ENCODE measurements at places on chromosomes 1 and 21.

GRCh38 chr1:7510389-7510931 lies 260.6 kb upstream of the VAMP3 start:
- DNase-seq: no peak

GRCh38 chr1:166140251-166140650 lies 26.6 kb downstream of the FAM78B start:
- no peak for DNase-seq

DNA sequence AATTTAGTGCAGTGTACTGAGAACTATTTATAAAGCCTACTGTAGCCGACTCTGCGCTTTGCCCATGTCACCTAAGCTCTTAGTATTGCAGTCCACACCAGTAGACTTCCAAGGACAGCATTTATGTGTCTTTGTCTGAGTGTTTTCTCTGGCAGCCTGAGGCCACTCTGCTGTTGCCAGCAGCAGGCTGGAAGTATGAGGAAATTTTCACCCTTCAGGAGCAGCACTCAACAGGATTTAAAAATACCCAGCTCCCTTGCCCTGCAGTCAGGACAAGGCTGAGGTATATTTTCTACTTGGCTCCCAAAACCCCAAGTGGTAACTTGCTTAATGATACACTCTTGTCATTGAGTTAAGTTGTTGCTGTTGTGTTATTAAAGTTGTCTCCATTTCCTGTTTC lies 230.1 kb downstream of the SRGAP2C start:
- DNase-seq: no peak

DNA sequence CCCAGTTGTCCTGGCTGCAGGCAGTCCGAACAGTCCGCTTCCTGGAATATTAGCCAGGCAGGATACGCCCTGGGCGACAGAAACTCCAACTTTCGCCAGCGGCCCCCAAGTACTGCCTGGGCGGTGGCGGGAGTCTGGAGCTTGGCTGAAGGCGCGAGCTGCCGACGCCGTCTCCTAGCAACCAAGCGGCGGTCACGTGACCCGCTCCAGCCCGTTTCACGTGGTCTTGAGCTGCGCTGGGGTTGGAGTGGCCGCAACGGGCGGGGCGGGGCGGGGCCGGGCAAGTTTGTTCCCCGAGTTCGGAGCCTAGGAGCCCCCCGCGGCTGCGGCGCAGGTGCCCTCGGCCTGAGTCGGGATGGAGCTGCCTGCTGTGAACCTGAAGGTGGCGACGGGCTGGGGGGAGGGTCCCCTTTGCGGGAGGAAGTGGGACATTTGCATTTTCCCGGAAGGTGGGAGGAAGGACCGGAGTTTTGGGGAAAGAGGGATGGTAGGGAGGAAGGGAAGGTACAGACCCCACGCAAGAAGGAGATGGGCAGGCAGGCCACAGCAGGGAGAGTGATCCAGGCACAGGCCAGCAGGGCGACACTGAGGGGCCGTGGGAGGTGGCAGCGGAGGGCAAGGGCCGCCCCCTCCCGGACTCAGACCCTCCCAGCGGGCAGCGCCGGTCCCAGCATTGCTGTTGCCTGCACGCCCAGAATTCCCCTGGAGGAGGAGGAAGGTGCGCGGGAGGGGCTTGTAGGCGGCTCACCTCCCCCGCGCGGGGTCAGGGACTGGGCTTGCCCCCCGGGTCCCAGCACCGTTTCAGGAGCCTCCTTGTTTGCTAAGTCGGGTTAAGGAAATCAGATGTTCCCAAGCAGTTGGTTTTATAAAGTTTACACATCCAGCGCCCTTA lies at the start of gene AGTRAP:
TSS of gene AGTRAP (plus strand) at position 283 of the 892 bp plus-strand sequence. CDS start at position 356, 73 bp downstream.
- DNase-seq: peak; percentile 77

DNA sequence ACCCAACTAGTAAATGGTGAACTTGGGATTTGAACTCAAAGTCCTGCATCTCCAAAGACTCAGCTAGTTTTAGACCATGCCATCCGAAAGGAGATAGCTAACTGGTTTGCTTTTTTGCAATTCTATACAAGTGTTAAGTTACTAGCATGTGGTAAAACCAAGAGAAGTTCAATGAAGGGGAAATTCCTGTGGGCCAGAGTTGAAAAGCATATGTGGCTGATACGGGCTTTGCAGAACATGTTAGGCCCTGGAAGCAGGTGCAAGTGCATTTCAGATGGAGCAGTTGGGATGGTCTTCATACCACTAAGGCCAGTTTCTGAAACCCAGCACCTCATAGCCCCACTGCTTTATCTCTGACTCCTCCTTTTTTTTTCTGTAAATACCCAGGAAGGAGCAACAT lies 620.9 kb downstream of the PLPP3 start:
- no peak for DNase-seq

DNA sequence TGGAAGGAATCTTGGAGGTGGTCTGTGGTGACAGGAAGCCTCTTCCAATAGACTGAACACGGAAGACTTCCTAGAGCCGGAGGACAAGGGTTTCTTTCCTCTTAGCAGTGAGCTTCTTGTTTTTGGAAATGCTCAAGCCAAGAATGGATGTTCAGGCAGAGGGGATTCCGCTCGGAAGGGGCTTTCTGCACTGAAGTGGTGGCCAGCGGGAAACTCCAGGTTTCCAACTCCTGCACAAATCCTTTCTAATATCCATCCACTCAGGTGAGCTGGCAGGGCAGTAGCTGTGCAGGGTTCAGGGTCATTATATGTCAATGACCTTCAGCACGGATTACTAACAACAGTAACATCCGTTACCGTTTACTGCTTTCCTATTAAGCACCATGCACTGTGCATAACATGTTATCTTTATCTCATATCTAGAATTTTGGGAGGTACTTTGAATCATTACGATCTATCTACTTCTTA lies 573 bp upstream of the CPT2 start:
- peak; percentile 12 for DNase-seq

DNA sequence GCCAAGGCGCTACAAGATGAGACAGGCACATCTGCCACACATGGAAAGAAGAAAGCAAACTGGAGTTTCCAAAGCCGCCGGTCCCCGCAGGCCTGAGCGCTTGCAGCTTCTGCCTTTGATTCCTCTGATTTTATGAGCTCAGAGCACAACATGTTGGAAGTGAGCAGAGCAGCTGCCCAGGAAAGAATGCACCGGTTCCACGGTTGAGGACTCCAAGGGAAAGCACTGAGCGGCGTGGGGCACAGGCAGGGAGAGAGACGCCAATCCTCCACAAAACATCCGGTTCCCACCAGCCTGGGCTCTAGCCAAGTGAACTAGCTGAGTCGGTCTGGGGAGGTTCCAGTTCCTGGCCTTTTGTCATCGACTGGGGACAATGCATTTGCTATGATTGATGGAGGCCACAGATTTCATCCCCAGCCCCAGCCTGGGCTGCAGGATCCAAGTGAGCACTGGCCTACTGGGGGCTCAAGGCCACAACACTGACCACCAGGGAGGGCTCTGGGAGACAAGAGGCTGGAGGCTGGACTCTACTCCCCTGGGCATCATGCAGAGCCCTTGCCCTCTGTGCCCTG lies 253.1 kb upstream of the IRF2BP2 start:
- no peak for DNase-seq

- DNase-seq: no peak
Measured at GRCh38 chr1:211739671-211740411, 64.4 kb upstream of the NEK2 start.

GRCh38 chr1:199619223-199619622 lies 408.3 kb upstream of the NR5A2 start:
- DNase-seq: no peak

DNA sequence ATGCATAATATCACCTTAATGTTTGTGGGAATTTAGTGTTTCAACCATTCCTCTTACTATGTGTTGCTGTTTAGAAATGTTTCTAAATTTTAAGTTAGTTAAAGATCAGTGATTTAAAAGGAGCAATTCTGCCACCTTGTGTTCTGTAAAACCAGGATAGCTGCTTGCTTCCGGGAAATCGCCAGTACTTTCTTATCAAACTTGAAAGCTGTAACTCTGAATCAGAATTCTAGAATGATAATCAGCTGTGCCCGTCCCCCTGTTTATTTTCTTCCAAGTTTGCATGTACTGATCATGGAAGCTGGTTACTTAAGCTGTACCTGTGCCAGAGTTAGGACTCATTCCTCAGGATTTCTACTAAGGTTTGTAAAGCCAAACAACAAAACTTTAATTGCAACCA lies 656.4 kb downstream of the LTN1 start:
- DNase-seq: no peak

GRCh38 chr1:43570277-43570676 lies 39.6 kb downstream of the PTPRF start:
- DNase-seq: no peak

- no peak for DNase-seq
Measured at GRCh38 chr1:231507476-231508355, 20.8 kb upstream of the TSNAX start.

DNA sequence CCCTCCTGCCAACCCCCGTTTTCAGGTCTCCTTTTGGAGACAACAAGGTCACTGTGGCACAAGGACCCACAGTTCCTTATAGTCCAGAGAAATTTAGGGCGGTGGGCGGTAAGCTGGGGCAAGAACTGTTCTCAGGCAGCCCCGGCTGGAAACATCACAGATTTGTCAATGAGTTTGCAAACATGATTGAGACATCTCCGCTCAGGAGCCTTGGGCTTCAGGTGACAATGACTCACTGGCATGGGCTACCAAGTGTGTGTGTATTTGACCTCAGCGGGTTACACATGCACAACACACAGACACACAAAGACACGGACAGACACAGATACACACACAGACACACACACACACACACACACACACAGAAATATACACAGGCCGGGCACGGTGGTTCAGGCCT lies 58.2 kb upstream of the ABCG1 start:
- no peak for DNase-seq

GRCh38 chr1:2865571-2866421 lies 64.3 kb upstream of the TTC34 start:
- DNase-seq: no peak

- no peak for DNase-seq
Measured at GRCh38 chr1:41950820-41951219, 32.1 kb upstream of the HIVEP3 start.

DNA sequence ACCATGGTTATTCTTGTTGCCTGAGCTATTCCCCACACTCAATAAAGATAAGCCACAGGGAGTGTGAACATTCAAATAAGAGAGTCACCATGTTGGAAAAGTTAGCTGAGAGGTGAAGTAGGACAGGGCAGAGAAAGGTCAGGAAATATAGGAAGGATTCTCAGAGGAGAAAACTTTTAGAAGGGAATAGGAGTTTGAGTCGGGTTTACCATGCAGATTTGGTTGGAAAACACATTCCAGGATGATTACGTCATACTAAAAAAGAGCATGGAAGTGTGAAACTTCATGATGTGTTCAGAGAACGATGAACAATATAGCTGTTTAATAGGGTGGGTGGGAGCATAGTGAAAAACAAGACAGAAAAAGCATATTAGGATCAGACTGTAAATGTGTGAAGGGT lies 1125.3 kb upstream of the ADGRL2 start:
- no peak for DNase-seq

GRCh38 chr21:45995686-45996179 lies 14.2 kb downstream of the COL6A1 start:
- DNase-seq: no peak

- no peak for DNase-seq
Measured at GRCh38 chr21:25965951-25966707, 204.4 kb downstream of the APP start.

DNA sequence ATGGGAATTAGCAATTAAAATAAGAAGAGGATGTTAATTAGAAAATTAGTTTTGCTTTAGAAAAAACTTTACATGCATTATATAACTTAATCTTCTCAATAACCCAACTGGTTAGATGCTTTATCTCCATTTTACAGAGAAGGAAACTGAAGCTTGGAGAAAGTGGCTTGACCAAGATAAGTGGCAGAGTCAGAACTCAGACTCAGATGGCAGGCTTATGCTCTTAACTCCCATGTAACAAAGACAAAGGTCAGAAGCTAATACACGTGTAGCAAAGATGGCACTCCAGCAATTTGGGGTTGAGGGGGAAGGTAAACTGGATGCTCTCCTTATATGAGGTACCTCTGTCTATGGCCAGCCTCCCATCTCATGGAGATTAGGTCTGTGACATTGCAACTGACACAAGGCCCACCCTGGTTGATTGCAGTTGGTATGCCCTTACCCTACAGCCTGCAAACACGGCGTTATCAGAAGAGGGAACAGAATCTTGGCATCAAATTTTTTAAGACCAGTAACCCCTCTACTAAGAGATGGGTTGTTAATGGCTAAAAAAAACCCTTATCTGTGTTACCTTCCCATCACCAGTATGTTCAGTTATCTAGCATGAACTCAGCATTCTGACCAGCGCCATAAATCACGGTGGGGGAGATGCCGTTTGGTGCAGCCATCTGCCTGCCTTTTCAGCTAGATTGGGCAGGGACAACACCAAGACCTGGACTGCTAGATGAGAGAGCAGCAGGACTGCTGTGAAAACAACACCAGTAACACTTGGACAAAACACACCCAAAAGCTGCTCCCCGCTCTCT lies 97.0 kb downstream of the UBR4 start:
- no peak for DNase-seq

DNA sequence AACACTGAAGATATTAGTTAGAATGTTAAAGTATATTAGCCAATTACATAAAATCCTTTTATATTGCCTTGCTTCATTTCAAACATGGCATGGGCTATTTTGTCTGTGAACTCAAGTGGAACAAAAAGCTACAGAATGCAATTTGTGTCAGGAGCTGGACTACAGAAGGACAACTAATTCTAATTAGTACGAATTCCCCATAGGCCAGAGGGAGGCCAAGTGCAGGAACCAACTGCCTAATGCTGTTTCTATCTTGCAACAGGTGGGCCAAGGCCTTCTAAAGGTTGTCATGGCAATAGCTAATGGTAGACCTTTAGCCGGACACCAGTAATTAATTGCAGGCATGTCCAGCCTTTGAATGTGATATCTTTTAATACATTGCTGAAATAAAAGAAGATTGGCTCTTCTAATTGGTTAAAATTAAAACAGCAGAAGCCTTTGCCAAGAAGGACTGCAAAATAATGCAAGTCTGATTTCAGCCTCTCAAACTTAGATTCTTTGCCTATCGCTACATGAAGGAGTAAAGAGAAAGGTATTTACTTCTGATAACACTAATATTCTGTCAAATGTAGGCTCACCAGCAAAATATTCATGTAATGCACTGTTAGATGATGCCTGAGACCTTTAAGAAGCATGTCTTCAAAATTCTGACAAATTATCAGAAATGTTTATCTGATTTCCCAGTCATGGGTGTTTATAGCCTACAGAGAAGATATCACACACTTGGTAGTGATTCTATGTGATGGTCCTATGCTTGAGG lies 232.1 kb downstream of the LMO4 start:
- no peak for DNase-seq

DNA sequence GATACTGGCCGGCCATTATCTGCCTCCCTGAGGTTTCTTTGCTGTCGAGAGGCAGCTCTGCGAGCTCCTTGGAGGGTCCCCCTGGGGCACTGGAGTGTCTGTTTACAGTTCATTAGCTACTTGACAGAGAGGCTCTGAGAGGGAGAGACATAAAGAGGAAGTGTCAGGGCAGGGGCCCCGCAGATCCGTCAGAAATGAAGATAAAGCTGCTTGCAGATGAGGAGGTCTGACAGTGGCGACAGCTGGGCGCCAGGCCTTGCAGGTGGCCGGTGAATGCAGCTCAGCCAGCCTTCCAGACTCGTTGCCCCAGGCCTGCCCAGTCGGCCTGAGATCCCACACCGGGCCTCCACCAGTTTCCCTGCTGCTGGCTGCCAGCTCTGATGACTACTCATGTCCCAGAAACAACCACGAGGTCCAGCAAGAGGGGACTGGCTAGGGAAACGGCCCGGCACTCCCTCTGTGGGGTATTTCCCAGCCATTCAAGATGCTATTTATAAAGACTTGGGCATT lies 84.7 kb downstream of the DISP3 start:
- DNase-seq: no peak

GRCh38 chr1:83760226-83761021 lies 238.5 kb downstream of the TTLL7 start:
- DNase-seq: no peak
